ENCODE measurements at places on chromosomes 4 and X.

GRCh38 chr4:154160519-154161301, 330.9 kb downstream of the DCHS2 start:
- no peak for DNase-seq

DNA sequence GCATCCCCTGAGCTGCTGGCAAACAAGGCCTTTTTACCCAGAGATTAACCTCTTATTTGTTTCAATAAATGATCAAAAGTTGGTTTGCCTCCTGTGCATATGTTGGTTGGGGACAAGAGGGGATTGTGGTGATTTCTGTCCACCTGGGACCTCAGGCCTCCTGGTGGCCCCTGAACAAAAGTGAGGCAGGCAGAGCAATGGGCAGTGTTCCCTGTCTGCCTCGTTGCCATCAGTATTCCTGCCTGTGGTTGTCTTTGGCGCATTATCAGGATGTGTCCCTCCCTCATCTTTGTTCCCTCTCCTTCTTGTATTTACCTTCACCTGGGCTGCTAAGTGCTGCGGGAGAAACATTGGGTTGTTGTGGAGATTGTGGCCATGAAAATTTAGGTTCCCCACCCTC, 65.3 kb upstream of the DRD5 start:
- DNase-seq, result no peak

GRCh38 chr4:188783606-188784160, 644.4 kb downstream of the TRIML1 start:
- no peak for DNase-seq

GRCh38 chrX:133523081-133523487, 107.8 kb upstream of the GPC4 start:
- DNase-seq, result no peak

- no peak for DNase-seq
These were observed 163.6 kb upstream of the PLAC1 start for GRCh38 chrX:134821901-134822300.

- DNase-seq, result peak; percentile 49
These were observed 30.9 kb downstream of the SPCS3 start for GRCh38 chr4:176350671-176351070.

- no peak for DNase-seq
These were observed 181.6 kb downstream of the UGT8 start for GRCh38 chr4:114780205-114780604.

DNA sequence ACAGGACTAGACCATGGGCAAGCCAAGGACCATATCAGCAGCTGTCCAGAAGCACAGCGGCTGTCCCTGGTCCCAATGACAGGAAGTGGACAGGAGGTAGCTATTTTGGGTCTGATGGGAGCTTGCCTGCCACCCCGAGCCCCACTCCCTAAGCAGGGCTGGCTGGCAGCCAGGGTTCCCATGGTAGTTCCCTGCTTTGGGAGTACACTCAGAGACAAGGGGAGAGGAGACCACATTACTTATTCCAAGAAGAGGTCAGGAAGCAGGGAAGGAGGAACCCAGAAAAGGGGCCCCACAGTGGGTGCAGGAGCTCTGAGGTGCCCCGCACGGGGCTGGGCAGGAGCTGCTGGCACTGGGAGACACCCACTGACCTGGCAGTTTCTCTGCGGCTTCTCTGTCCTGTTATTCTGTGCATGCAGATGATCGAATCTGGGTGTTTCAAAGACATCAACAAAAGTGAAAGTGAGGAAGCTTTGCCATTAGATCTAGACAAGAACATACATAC, 36.3 kb downstream of the HTT-AS start:
- no peak for DNase-seq

DNA sequence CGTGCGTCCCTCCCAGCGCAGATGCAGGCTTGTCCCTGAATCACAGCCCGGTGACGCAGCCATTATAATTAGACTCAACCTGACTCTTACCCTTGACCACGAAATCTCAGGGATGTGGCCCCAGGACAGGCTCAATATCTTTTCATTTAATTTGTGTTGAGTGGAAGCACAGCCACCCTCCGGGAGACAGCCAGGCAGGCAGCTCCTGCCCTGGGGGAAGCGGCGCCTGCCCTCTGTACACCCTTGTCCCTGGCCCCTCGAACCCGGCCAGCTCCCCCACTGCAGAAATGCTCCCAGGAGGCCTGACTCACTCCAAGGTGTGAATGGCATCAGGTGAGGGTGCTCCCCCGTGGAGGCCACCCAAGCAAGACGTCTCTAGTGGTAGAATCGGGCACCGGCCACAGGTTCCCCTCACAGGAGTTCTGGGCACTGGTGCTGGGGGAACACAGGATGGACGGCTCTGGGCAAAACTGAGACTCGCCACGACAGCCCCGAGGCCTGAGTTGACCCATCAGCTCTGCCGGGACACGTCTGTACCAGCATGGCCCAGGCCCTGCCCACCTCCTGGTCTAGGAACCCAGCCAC, 2.7 kb downstream of the CPLX1 start:
- no peak for DNase-seq

- no peak for DNase-seq
These were observed 67.1 kb downstream of the ATXN3L start for GRCh38 chrX:13252726-13253125.

GRCh38 chr4:89674876-89675459, 162.0 kb downstream of the SNCA start:
- DNase-seq, result no peak

DNA sequence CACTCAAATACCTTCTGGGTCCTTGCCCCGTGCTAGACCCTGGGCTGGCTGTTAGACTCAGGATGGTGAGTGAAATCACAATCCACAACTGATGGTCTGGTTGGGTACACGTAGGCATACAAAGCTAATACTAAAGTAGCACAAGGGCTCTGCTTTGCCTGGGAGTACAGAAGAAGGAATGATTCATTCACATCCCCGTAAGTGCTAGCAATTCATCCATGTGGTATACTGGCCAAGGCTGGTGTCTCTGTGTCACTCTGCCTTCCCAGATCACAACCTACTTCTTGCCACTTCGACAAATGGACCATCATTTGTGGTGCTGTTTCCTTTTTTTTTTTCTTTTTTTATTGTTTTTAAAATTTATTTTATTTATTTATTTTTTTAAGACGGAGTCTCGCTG, 19.7 kb upstream of the RBM47 start:
- no peak for DNase-seq

GRCh38 chrX:16212024-16212423, 44.7 kb downstream of the MAGEB17 start:
- DNase-seq, result no peak

- no peak for DNase-seq
These were observed 126.9 kb downstream of the RNF150 start for GRCh38 chr4:141006242-141006802.

DNA sequence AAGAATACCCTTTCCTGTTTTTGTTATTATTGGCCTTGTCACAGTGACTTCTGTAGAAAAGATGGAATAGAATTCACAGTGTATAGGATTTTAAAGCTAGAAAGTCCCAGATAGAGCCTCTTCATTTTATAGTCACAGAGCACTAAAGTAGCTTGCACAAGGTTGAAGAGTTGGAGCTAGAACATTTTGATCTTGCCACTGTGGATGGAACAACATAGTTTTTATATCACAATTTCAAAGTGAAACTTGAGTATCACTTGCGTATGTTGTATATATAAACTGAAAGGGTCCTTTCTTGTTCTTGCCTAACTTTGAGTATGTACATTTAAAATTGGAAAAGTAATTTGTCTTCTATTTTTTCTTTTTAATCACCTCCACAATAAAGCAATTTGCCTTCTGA, 2.7 kb downstream of the USO1 start:
- DNase-seq, result no peak

- DNase-seq, result no peak
These were observed 19.1 kb upstream of the SLC25A4 start for GRCh38 chr4:185124006-185124405.

DNA sequence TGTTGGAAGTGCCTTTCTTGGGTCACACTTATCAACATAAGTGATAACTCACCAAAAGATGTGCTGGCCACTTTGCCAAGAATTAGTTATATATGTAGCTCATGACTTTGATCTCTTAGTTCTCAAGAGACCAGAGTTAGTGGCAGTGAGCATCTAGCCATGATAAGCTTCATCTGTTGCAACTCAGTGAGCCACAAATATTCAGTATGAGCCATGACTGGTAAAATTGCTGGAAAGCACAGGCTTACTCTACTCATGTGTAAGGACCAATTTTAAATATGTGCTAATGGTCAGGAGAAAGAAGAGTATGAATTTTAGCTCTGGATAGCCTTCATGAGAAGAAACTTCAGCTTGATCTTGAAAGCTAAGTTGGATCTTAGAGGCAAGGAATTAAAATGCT, 59.4 kb upstream of the TLL1 start:
- DNase-seq, result no peak

GRCh38 chr4:155809835-155810234, 51.0 kb downstream of the GUCY1B1 start:
- peak; percentile 58 for DNase-seq

GRCh38 chr4:174575436-174575835, 53.1 kb upstream of the HPGD start:
- DNase-seq, result no peak

DNA sequence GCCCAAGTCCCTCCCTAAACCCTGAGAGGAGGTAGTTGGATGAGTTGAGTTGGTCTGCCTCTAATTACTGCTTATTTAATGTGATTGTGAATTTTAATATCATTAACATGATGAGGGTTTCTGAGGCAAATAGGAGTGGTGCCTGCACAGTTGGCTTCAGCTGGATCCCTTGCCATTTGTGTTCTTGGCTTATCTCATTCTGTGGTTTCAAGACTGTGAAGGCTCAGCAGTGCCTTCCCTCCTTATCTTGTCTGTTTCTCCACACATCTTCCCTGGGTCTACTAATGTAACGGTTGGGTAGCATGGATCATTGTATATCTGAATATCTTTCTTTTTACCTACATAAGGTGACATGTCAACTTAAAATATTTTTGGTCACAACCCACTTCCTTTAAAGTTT, 1.6 kb upstream of the SLC10A4 start:
- no peak for DNase-seq

DNA sequence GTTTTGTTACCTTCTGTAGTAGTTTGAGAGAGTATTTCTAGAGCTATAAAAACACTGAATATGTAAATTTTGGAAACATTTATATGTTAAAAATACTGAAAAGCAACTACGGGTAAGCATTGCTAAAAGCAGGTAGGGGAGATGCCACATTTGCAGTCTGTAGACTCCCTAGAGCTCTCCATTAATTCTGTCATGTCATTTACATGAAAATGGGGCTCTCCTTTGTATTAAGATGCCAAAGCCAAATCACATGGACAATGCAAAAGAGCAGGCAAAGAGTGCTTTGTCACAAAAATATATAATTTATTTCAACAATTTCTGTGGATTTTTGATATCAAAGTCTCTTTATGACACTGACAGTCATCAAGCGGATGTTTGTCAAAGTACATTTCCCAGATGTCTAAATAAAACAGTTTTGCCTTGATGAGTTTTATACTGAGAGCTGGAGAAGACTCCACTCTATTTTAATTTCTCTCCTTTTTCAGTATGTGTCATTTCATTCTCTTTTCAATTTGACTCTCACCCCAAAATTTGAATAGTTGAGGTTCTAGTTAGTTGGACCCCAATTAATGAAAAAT, 51.8 kb downstream of the LDB2 start:
- no peak for DNase-seq

- DNase-seq, result no peak
These were observed 45.2 kb downstream of the ADH5 start for GRCh38 chr4:99043346-99043745.

- DNase-seq, result no peak
These were observed 89.4 kb upstream of the AFAP1 start for GRCh38 chr4:8028884-8029568.

- no peak for DNase-seq
These were observed 22.3 kb upstream of the TAPT1 start for GRCh38 chr4:16248605-16249004.

DNA sequence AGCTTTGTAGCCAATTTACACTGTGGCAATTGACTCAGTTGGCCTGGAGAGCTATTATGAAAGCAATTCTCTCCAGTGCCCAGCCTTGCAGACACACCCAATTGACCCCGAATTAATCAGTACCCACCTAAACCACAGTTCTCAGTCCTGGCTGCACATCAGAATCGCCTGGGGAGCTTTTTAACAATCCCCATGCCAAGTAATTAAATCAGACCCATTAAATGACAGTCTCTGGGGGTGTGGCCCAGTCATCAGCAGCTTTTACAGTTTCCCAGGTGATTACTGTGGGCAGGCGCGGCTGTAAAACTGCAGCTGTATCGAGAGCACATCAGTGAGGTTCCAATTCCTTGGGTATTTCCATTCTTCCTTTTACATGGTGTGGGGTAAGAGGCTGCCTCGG, 460.9 kb upstream of the FAT1 start:
- no peak for DNase-seq

- no peak for DNase-seq
These were observed 99.7 kb upstream of the ENPP6 start for GRCh38 chr4:184317234-184317918.

- DNase-seq, result no peak
These were observed 37.9 kb downstream of the RGS12 start for GRCh38 chr4:3330707-3331106.

DNA sequence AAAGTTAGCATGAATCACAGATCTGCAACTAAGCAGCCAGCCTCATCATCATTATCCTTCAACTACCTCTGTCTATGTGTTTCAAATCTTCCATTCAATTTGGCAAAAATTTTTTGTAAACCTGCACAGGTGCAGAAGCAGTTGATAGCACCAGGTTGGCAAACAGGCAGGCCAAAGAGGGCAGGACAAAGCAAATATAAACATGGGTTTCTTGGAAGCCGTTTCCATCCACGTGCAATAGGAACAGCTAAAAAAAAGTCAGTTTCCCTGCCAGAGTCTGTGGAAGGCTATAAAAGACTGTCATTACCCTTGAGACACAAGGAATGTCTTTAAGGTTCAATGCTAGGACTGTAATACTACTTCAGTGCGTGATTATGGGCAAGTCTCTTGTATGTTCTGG, 253.2 kb downstream of the PDHA2 start:
- DNase-seq, result no peak

DNA sequence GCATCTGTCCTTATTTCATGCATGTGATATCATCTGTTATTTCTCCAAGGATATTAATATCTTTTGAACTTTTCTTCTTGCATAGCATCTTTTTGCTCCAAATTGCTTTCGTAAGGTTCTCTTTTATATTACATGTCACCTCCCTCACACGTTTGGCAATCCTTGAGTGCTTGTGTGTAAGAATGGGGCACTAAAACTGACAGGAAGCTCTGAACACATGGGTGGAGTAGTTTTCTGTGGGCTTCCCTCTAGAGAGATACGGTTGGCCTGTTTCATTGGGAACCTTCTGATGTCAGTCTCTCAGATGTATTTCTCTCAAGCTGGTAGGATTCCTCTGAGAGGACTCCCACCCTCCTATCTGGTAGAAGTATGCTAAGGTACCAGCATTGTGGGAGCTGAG, 223.0 kb downstream of the MID1 start:
- DNase-seq, result no peak

DNA sequence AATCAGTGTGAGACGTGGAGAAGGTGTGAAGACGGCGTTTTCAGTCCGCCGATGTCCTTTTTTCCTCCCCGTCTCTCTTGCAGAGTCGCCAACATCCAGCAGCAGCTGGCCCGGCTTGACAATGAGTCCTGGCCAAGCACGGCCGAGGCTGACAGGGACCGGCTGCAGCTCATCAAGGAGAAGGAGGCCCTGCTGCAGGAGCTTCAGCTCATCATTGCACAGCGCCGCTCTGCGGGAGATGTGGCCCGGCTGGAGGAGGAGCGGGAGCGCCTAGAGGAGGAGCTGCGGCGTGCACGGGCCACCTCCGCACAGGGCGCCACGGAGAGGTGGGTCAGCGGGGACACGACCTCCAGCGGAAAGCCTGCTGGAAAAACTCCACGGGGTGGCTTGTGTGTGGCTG, 47.1 kb upstream of the CLCN4 start:
- DNase-seq, result peak; percentile 81

Measured in globus pallidus (tissue), 1 donor.